Stimulated activated CD8-positive, alpha-beta memory T cell treated with anti-CD3 and anti-CD28 coated beads, Interleukin-15, amount 100 ng/mL, for 1 hour (primary cell): ENCODE measurements at places on chromosomes 7 and 10.

DNA sequence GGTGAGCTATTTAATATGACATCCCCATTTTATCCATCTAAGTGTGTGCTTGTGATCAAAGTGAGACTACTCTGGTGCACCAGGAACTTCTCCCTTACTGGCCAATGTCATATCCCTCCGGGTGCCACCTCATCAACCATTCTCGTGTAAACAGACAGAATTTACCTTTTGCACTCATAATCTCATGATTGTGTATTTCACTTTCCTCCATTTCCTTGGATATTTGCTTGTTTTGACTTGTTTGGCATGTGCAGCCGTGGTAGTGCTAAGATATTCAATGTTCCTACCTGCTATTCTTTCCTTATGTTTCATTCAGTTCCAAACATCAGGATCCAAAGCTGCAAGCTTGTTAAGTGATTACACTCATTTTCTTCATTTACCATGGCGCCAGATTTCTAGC is 280.5 kb upstream of the SP8 start:
- DNase-seq, result no peak

DNA sequence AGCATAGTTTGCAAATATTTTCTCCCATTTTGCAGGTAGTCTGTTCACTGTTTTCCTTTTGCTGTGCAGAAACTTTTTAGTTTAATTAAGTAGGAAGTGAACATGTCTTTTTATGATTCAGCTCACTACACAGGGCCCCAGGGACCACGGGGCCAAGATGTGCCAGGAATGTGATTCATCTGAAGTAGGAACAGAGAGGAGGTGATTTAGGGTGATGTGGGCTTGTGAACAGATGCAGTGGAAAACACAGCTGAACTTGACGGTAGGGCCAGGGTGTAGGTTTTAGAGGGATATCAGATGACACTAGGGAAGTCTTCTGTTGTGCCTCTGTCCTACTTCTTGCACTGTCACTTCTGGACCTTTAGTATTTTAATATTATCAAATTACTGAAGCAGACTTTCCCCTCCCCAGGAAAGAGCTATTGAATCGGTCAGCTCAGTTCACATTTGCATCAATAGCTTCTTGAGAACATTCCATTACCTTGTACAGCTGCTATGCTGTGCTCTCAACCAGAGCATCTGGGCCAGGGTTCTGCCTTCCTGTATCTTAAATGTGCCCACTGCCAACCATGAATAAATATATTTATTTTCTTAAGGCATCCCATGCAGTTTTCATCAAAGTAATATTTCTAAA is 96.9 kb downstream of the OSBPL3 start:
- DNase-seq, result no peak

DNA sequence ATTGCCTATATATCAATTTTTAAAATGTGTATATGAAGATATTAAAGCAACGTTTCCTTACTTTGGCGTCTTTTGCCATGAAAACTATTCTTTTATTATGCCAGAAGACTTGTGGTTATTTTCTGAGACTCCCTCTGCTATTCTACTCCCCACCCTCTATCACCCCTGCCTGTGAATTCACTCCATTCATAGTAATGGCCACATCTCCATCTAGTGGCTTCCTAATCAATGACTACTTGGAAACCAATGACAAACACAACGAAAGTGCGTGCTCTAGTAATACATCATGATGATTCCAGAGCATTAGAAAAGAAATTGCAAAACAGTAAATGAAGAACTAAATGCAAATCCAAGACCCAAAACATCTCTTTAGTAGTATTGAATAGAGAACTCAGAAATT is 186.7 kb upstream of the HGF start:
- no peak for DNase-seq

- no peak for DNase-seq
Measured at GRCh38 chr10:27618036-27618615, 114.0 kb downstream of the RAB18 start.

DNA sequence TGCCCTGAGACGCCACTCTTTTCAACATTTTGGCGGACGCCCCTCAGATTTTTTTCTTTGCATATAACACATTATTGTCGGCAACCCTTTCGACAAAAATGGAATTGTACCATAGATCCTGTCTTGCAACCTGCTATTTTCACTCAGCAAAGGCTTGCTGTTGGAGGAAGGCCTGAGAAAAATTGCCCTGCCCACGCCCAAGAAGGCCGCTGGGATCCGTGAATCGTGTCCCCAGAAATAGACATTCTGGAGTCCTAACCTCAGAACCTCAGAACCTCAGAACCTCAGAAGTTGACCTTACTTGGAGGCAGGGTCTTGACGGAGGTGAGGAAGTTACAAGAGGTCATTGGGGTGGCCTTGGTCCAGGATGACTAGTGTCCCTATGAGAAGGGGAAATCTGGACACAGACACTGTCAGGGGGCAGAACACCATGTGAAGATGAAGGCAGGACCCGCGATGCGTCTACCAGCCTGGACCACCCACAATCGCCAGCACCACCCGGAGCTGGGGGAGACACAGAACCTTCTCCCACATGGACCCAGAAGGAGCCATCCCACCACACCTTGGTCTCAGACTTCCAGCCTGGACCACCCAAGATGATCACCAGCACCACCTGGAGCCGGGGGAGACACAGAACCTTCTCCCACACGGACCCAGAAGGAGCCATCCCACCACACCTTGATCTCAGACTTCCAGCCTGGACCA is 19.1 kb upstream of the DNAAF5 start:
- DNase-seq, result no peak

DNA sequence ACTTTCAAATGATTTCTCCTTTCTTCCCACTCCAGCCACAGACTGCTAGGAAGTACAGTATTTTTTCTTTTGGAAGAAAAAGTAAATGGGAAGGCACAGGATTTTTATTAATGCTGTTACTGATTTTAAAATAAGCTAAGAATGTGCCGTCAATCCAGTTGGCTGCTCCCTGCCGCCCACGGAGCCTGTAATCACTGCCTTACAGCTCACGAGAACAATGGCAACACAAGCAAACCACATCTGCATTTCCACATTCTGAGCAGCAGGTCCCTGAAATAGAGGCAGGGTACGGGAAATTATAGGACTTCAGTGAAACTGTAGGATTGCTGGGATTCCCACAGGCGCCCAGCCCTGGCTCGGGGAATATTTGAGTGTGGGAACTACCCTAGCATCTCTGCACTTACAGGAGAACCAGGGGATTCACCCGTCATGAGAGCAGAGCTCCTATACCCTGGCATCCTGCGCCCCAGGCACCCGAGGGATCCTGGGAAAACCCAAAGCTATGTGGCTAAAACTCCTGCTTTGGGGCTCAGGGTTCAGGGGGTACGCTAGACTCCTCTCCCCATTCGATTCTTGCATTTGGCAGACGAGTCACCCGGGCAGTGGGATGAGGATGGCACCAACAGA is 72.9 kb upstream of the TNS3 start:
- no peak for DNase-seq

- DNase-seq, result no peak
Measured at GRCh38 chr7:30625283-30625682, 30.6 kb downstream of the GARS1 start.

DNA sequence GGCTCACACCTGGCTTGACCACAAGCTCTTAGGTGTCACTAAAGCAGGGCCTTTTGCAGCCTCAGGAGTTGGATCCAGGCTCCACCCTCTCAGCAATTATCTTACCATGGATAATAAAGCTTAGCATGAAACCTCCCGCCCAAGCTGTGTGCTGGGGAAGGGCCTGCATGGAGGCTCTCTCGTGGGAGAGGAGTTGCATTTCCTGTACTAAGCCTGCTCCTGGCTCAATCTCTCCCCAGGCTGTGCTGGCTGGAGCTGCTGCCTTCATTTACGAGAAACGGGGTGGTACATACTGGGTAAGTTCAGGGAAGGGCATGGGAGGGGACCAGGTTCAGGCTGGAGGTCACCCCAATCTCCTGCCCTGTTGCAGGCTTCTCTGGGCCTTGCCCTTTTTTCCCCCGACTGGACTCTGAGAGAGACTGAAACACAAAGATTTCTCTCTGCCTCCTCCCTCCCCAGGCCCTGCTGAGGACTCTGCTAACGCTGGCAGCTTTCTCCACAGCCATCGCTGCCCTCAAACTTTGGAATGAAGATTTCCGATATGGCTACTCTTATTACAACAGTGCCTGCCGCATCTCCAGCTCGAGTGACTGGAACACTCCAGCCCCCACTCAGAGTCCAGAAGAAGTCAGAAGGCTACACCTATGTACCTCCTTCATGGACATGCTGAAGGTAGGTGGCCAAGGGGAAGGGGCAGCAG is 2.7 kb downstream of the TMEM176A start:
- DNase-seq, result no peak

DNA sequence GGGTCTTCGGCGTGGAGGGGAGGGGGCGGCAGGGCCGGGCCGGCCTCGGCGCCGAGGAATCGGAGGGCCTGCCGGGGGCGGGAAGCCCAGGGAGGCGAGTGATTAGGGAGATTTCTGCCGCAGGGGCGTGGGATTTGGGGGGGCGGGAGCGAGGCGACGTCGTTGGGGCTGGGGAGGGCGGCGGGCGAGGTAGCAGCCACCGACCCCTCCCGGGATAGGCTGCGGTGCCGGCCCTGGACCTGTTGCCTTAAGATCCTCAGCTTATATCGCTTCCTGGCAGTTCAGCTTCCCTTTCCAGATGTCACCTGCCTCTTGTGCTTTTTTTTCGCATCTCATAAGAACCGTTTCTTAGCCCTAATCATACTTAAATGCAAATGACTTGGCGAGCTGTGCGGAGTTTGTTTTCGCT is 655 bp downstream of the LMTK2 start:
- no peak for DNase-seq

- no peak for DNase-seq
Measured at GRCh38 chr10:98316170-98316569, 48.2 kb upstream of the LOXL4 start.

DNA sequence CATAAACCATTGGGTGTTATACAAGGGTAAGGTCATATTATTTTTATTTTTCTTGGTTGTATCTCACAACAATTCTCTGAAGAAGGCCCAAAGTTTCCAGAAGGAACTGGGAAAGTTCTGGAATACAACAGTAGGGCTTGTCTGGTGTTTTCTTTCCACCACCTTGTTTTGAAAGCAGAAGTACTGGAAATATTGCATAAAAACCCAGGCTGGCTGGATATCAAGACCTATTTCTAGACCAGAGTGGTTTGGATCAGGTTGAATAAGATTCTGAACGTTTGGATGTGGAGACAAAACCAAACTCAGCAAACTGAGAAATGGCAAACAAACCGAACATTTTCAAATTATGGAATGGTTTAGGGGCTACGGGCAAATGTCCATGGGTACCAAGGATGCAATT is 182.6 kb upstream of the FZD8 start:
- no peak for DNase-seq

DNA sequence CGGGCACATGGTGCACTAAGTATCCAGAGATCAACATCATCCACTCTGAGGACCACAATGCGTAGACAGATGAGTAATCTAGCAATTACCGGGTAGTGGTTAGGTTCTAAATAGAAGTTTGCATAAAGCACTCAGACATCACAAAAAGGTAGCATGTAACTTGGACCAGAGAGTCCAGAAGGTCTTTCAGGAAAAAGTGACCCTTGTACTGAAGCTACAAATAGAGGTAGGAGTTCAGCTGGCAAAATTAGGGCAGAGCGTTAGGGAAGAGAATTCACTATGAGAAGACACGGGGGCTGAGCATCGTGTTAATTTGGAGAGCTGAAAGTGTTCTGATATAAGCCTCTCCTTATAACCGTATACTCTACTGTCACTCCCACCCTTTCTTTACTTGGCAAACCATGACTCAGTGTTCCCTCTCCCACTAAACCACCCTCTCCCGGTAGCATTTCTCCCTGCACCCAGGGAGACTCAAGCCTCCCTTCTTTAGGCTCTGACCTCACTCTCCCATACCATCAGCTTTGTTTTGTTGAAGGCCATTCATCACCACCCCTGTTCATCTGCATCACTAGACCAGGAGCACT is 222.2 kb upstream of the FZD1 start:
- no peak for DNase-seq

DNA sequence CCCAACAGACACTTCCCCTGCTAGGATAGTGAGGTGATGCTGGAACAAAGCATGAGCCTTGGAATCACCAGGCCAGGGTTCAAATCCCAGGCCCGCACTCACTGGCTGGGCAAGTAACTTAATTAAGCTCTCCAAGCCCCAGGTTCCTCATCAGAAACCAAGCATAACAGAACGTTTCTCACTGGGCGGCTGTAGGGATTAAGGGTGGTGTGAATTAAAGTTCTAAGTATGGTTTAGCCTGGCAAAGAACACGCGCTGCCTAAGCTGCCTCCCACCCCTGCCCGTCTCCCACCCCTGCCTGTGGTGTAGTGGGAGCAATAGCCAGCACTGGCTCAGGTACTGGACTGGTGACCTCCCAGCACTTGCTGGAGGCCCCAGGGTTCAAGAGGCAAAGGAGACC is 5.6 kb downstream of the SLC4A2 start:
- DNase-seq, result no peak

DNA sequence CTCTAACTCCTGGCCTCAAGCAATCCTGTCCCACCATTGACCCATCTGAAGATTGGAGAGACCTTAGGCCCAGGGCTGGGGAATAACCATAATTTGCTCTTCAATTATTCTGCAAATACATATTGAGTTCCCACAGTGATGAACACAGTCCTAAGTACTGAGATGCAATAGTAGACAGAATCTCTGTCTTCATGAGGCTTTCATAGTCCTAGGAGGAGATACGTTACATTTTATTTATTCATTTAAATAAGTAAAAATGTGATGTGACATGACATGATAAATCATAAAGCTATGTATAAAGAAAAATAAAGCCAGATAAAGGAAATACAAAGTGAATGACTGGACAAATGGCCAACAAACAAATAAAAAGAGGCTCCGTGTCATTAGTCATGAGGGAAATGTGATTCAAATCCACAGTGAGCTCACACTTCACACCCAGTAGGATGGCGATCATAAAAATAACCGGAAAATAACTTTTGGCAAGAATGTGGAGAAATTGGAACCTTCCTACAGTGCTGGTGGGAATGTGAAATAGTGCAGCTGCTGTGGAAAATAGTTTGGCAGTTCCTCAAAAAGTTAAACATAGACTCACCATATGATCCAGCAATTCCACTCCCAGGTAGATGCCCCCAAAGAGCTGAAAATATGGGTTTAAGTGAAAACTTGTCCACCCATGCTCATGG is 52.1 kb upstream of the JCAD start:
- no peak for DNase-seq

- no peak for DNase-seq
Measured at GRCh38 chr10:100553929-100554328, 18.2 kb downstream of the HIF1AN start.

- DNase-seq, result no peak
Measured at GRCh38 chr10:70500812-70501301, 22.3 kb downstream of the PALD1 start.

DNA sequence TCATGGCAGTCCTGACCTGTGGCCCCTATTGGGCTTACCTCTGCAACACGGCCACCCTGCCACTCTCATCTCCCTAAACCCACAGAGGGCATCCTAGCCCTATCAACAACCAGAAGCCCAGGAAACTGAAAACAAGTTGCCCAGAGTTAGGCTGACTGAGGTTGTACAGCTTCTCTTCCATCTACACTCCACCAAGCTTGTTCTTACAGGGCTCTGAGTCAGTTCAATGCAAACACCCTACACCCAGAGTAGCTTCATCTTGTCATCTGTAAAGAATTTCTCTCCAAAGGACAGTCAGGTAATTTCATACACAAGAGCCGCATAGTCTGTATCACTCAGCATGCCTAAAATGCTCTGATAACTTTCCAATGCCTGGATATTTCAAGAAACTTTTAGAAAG is 175.4 kb downstream of the ARID5B start:
- no peak for DNase-seq

GRCh38 chr7:82017334-82017943 is 247.6 kb upstream of the HGF start:
- DNase-seq, result no peak

GRCh38 chr7:2105917-2106316 is 126.8 kb downstream of the MAD1L1 start:
- no peak for DNase-seq
